Ascending aorta (tissue), 2 donors: ENCODE measurements at places on chromosomes 16 and 17. TPM values are rescaled to one million over a fixed set of nuclear protein-coding genes. Genes with fewer than 3 reads are reported as not detected.

DNA sequence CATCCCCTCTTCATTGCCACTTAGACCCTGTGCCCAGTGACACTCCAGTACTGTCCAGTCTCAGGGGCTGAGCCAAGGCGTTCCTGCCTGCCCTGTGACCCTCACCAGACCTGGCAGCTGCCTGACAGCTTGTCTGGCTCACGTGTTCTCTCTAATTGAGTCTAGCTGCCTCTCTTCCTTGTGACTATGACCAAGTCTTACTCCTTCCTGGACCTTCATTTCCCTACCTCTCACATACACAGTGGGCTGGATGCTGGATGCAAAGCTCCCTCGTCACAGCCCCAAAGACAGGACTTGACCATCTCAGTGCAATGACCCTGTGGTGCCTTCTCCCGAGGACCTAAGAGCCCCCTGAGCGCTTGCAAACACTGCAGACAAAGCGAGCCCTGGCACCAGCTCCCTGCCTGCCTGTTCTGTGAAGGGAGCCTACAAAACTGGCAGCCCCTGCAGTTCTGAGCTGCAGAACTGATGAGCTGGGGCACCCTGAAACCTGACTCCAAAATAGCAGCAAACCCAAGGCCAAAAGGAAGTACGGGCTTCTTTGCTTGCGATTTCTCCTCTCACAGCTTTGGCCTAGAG is 1.7 kb downstream of the DEXI start:
- H3K27me3 ChIP-seq, result no peaks in the 10 kb centered on the region
- no peak for DNase-seq
- peaks cover 65% of the 10 kb centered on the region for H3K4me1 ChIP-seq
- H3K27ac ChIP-seq, result peak overlapping the region; percentile 83
- H3K4me3 ChIP-seq, result peak overlapping the region; percentile 97

DNA sequence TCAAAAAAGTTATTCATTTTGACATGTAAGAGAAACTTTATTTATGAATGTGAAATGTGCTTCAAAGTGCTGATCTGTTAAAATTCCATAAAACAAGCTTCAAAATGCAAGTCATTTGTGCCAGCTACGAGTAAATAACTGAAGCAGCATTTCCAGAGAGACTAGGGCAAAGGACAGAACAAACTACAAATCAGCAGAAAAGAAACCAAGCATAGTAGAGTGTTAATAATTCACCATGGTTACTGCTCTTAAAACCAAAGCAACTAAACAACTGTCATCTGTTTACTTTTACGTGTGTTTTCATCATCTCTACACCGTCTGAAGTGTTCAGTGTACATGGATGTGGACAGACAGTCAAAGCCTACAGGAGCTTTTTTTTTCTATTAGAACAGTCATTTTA is 1.6 kb upstream of the ASPA start:
- no peaks in the 10 kb centered on the region for H3K36me3 ChIP-seq
- no peaks in the 10 kb centered on the region for H3K27me3 ChIP-seq
- H3K27ac ChIP-seq, result no peak overlapping the region
- H3K4me1 ChIP-seq, result no peaks in the 10 kb centered on the region

DNA sequence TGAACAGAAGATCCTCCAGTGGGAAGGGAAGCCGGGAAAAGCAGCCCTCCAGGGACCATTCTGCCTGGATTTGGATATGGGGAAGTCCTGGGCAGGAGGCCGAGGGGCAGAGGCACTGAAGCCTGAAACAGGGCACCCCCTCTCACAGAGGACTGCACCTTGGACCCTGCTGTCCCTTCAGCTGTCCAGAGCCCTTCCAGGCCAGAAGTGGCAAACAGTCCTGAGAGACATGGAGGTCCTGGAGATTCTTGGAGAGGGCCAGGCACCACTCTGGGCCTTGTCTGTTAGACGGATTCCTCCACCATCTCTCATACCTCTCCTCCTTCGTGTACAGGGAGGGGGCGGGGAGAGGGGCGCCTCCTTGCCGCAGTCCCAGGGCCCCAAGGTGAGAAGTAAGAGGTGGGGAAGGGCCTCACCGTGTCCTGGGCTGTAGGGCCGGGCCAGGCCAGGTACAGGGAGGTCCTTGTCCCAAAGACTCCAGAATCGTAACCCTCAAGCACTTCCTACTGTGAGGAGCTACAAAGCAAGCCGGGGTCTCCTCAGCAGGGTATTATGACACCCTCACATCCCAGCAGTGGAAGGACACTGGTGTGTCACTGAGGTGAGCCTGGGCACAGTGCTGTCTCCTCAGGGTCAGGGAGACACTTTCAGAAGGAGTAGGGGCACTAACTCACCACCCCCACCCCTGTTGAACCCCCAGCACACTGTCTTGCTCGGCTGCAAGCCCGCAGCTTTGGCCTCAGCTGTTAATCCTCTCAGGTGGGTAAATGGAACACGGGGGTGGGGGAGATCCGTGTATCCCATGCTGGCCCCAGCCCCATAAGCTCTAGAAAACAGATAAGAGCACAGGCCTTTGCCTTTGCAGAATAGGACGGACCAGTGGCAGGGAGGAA is 16.6 kb upstream of the TBX2 start:
- H3K27ac ChIP-seq, result no peak overlapping the region
- H3K4me1 ChIP-seq, result no peaks in the 10 kb centered on the region
- H3K36me3 ChIP-seq, result no peaks in the 10 kb centered on the region
- no peak overlapping the region for H3K4me3 ChIP-seq
- no peaks in the 10 kb centered on the region for H3K27me3 ChIP-seq

DNA sequence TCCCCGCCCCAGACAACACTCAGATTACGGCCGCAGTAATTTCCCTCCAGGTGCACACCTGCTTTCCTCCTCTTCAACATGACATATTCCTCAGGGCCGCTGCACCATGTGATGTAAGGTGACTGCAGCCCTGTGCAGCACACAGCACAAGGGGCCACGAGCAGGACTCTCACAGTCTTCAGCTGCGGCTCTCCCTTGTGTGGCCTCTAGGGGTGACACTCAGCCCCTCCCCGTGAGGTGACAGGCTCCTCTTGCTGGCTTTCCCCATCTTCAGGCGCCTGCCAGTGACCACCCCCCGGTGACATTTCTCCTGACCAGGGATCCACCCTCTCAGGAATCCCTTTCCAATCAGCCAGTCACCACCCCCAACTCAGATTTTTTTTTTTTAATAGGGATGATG is 31.3 kb upstream of the ABCC3 start:
- DNase-seq, result no peak
- H3K4me3 ChIP-seq, result no peak overlapping the region
- H3K27me3 ChIP-seq, result no peaks in the 10 kb centered on the region
- peaks cover 7% of the 10 kb centered on the region for H3K4me1 ChIP-seq
- no peak overlapping the region for H3K27ac ChIP-seq
- no peaks in the 10 kb centered on the region for H3K36me3 ChIP-seq

- H3K27ac ChIP-seq, result no peak overlapping the region
- H3K36me3 ChIP-seq, result no peaks in the 10 kb centered on the region
- H3K4me1 ChIP-seq, result no peaks in the 10 kb centered on the region
- no peaks in the 10 kb centered on the region for H3K27me3 ChIP-seq
- no peak for DNase-seq
- no peak overlapping the region for H3K4me3 ChIP-seq
Observed at GRCh38 chr17:27748360-27748825, 51.9 kb downstream of the NOS2 start.

- no peak overlapping the region for H3K27ac ChIP-seq
- no peak for DNase-seq
- H3K27me3 ChIP-seq, result no peaks in the 10 kb centered on the region
- no peak overlapping the region for H3K4me3 ChIP-seq
- H3K36me3 ChIP-seq, result no peaks in the 10 kb centered on the region
Observed at GRCh38 chr16:19393226-19394111, 24.2 kb upstream of the TMC5 start.

DNA sequence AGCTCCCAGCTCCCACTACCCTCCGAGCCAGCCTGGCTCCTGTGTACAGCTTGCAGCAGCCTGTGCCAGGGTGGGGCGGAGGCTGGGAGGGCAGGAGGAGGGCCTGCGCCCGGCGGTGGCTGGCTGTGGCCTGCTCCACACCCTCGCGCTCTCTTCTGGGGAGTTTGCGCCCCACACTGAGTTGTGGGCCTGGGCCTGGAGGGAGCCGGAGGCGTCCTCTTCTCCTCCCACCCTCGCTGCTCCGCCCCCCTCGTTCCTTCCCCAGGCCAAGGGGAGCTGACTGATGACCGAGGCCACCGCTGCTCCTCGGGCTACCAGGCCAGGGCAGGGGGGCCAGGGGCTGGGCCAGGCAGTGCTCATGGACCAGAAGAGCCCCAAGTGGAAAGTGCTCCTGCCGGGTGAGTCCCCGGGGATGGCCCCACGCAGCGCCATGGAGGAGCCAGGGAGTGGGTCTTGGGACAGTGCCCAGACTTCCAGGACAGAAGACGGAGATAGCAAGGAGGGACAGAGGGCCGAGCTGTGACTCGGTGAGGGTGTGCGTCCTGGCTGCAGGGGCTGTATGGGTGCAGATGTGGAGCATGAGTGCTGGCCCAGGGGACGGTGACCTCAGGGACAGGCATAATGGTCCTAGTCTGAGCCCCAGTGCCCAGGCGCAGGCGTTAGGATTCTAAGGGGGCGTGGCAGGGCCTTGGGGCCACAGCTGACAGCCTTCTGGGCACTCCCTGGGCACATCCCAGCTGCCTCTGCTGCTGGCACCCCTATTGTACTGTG is 242.1 kb upstream of the GSE1 start:
- H3K4me1 ChIP-seq, result peaks cover 38% of the 10 kb centered on the region
- peak overlapping the region; percentile 51 for H3K4me3 ChIP-seq
- DNase-seq, result peak; percentile 86
- H3K27ac ChIP-seq, result peak overlapping the region; percentile 87

- H3K27ac ChIP-seq, result peak overlapping the region; percentile 64
- H3K36me3 ChIP-seq, result peaks cover 67% of the 10 kb centered on the region
- H3K4me3 ChIP-seq, result no peak overlapping the region
- no peak for DNase-seq
Observed at GRCh38 chr17:45096141-45096540, 35.0 kb downstream of the NMT1 start.

- H3K27ac ChIP-seq, result no peak overlapping the region
- peaks cover 9% of the 10 kb centered on the region for H3K36me3 ChIP-seq
- no peak for DNase-seq
- peaks cover 17% of the 10 kb centered on the region for H3K4me1 ChIP-seq
- no peaks in the 10 kb centered on the region for H3K27me3 ChIP-seq
Observed at GRCh38 chr17:51258756-51259563, 889 bp downstream of the MBTD1 start.

DNA sequence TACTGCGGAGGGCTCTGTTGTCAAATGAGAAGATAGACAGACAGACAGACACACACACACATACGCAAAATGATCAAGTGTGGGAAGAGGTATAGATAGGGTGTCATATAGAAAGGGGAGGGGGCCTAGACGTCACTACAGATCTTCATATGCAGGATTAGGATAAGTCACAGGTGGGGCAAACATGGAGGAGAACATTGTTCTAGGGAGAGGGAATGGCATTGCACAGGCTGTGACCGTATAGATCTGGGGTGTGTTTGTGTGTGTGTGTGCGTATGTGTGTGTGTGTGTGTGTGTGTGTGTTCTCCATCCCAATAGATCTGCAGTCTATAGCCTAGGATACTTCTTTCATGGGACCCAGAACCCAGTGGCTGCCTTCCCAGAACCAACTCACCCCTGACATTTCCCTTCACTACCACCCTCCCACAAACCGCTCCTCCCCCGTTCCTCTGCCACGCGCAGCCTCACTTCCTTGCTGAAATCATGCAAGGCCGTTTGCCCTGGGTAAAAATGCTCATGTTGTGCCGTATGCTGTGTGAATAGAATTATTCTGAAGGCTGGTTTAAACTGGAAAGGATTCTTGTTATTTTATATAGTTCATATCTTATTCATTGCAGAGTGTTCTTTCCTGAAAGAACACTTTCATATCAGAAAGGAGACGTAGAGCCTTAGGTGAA is 50.5 kb upstream of the CCL1 start:
- H3K4me3 ChIP-seq, result no peak overlapping the region
- DNase-seq, result no peak
- no peaks in the 10 kb centered on the region for H3K27me3 ChIP-seq
- no peaks in the 10 kb centered on the region for H3K36me3 ChIP-seq

GRCh38 chr17:40378966-40379365 is 14.4 kb upstream of the GJD3 start:
- H3K27me3 ChIP-seq, result no peaks in the 10 kb centered on the region
- no peaks in the 10 kb centered on the region for H3K36me3 ChIP-seq
- no peak for DNase-seq
- H3K4me3 ChIP-seq, result no peak overlapping the region

- H3K36me3 ChIP-seq, result no peaks in the 10 kb centered on the region
- H3K27ac ChIP-seq, result peak overlapping the region; percentile 62
- no peaks in the 10 kb centered on the region for H3K4me1 ChIP-seq
Observed at GRCh38 chr17:73278465-73279453, 17.1 kb upstream of the CPSF4L start.

DNA sequence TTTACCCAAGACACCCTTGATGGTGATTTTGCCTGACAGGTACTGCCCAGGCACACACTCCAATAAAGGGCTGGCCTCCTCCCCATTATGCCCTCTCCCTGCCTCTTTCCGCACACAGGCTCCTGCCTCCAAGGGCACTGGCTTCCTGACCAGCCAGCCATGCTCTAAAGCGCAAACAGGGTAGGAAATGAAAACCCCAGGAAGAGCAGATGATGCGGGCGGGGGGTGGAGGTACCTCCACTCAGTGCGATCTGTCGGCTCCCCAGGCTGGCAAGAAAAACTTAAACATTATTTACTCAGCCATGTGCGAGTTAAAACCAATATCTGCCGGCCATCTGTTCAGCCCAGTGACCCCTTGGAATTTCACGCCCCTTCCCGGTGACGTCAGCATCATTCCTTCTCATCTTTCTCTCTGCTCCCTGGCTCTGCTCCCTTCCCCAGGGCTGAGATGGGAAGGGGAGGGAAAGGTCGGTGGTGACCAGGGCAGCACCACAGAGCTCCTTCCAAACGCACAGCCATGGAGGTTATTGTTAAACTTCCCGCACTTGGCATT is 262.5 kb downstream of the CBLN1 start:
- no peak for DNase-seq
- H3K4me1 ChIP-seq, result no peaks in the 10 kb centered on the region
- H3K27me3 ChIP-seq, result no peaks in the 10 kb centered on the region
- no peak overlapping the region for H3K4me3 ChIP-seq

- DNase-seq, result no peak
- no peaks in the 10 kb centered on the region for H3K36me3 ChIP-seq
- peak overlapping the region; percentile 66 for H3K27ac ChIP-seq
- no peaks in the 10 kb centered on the region for H3K27me3 ChIP-seq
- peaks cover 8% of the 10 kb centered on the region for H3K4me1 ChIP-seq
Observed at GRCh38 chr17:19579192-19579761, 45.6 kb downstream of the SLC47A1 start.

- peaks cover 5% of the 10 kb centered on the region for H3K4me1 ChIP-seq
- no peak for DNase-seq
- H3K27ac ChIP-seq, result no peak overlapping the region
- H3K27me3 ChIP-seq, result no peaks in the 10 kb centered on the region
Observed at GRCh38 chr16:46828292-46828691, 2.7 kb downstream of the C16orf87 start.

RGS11 gene
- total RNA-seq, result 32.6 TPM

TPSG1 gene
- not detected for total RNA-seq

HS3ST4 gene
- total RNA-seq, result not detected

SAMD14 gene
- 3.2 TPM for total RNA-seq

CACNB1 gene
- 9.6 TPM for total RNA-seq

CNGB1 gene
- not detected for total RNA-seq
